ENCODE measurements at places on chromosomes 2 and 18.

DNA sequence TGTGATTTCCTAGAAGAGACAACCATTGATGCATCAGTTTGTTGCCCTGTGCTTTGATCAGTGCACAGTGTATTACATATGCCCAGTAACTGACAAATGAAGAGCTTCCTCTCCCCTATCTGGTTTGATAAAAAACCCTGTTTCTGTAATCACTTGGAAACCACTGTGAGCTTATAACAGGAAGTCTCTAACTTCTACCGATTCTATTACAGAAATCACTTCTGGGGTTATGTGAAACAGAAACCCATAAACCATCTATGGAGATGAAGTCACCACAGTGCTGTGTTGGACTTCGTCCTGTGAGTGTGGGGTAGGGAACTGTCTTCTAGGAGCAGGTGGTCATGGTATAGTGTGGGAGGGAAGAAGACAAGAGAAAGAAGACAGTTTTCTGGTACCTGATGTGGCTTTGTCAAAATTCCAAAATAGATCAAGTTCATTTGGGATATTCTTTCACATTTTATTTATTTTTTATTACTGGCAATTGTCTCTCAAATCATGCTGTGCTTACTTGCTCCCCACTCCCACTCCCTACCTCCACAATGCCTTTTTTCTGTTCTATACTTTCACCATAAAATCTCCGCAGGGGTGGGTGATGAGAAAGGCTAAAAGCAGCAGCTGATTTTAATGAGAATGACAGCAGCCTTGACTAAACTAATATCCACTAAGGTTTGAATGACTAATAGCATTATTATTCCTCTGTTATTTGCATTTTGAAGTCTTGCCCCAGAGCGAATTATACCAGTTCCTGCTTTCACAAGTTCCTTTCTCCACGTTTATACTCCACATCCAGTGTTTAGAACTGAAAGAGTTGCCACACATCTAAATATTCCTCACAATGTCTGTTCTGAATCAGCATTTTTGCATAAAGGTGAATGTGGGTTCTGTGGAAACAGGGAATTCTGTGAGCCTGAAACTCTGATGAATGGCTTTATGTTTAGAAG is 41.7 kb upstream of the RND3 start:
- no peak for DNase-seq

GRCh38 chr2:227347117-227347516 is 22.1 kb downstream of the MFF start:
- no peak for DNase-seq

GRCh38 chr2:223161873-223162458 is 110.0 kb downstream of the KCNE4 start:
- no peak for DNase-seq

GRCh38 chr2:238963971-238964328 is 116.1 kb downstream of the TWIST2 start:
- DNase-seq, result no peak

- DNase-seq, result no peak
These were observed 1396.1 kb downstream of the DPP10 start for GRCh38 chr2:115838539-115838938.

GRCh38 chr2:182064019-182064778 is 78.5 kb downstream of the PPP1R1C start:
- DNase-seq, result no peak

DNA sequence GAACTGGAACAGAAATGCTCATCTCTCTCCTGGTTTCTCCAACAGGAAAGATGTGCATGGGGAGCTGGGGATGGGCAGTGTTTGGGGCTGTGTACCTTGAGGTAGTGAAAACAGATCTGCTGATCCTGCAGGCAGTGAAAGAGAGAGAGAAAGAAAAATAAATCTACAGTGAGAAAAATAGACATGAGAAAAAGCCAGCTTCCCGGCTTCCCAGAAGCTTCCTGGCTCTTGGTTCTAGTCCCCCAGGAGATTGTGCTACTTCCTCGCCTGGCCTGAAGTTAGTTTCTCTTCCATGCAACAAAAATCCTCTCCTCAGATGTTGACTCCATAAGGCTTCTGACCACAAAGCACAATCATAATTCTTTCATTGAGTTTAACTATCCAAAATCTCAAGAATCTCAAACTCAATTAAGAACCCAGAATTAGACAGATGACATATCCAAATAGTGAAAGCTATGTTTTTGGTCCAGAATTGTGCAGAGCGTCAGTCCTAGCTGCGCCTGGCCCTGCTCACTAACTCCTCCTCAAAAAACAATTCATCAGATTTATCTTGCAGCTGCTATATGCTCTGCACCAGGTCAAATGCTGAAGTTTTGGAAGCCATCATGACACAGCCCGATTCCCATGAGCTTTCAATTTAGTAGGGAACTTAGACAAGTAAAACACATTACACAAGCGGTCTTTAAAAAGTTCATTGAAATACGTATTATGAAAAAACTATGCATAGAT is 20.1 kb upstream of the NAB1 start:
- DNase-seq, result no peak

GRCh38 chr2:122634256-122634655 is 878.8 kb downstream of the TSN start:
- DNase-seq, result no peak

Measured in CMK (cell line).